Heart right ventricle (tissue), 16 donors: ENCODE measurements at places on chromosomes 16 and 17. TPM values are rescaled to one million over a fixed set of nuclear protein-coding genes. Genes with fewer than 3 reads are reported as not detected.

- H3K27me3 ChIP-seq: no peaks in the 10 kb centered on the region
- DNase-seq: peak; percentile 15
- no peak overlapping the region for H3K4me3 ChIP-seq
- H3K36me3 ChIP-seq: no peaks in the 10 kb centered on the region
- no peaks in the 10 kb centered on the region for H3K4me1 ChIP-seq
Measured at GRCh38 chr16:22926105-22926751, 112.3 kb downstream of the HS3ST2 start.

FAM83G gene
- total RNA-seq: 1.5 TPM

RSPRY1 gene
- 15.9 TPM for total RNA-seq

DNA sequence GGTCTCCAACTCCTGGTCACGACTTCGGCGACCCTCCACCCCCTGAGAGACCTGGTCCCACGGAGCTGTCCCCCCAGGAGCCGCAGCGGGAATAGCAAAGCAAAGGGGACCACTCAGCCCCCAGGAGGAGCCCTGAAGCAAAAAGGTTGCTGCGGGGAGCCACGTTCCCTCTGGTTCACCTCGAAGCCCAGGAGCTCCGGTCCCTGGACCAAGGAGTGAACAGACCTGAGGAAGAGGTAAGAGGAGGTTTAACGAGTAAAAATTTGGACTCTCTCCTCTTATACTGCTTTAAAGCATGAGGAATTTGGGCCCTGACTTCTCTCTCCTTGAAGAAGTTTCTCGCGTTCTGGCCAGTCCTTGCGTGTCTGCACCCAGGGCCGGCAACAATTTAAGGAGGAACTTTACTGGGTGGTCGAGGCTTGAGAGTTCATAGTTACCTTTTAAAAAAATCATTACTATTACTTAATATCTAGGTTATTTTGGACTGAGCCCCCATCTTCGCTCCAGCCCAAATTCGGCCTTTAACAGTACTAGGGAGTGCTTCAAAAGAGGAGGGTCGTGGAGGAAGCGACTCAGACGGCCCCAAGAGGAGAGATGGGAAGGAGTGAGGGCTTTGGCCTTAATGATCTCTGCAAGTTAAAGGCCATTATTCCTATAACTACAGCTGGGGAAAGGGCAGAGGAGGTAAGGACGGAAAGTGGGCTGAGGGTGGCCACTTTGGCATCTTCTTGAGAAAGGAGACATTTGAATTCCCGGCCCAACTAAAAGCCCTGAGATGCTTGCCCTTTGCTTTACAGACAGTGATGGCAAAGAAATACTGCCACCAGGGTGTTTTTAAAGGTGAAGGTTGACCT lies 16.9 kb upstream of the HOXB9 start:
- no peak for DNase-seq
- H3K36me3 ChIP-seq: no peaks in the 10 kb centered on the region
- no peak overlapping the region for H3K4me3 ChIP-seq
- peaks cover 14% of the 10 kb centered on the region for H3K4me1 ChIP-seq
- peaks cover 100% of the 10 kb centered on the region for H3K27me3 ChIP-seq

DNA sequence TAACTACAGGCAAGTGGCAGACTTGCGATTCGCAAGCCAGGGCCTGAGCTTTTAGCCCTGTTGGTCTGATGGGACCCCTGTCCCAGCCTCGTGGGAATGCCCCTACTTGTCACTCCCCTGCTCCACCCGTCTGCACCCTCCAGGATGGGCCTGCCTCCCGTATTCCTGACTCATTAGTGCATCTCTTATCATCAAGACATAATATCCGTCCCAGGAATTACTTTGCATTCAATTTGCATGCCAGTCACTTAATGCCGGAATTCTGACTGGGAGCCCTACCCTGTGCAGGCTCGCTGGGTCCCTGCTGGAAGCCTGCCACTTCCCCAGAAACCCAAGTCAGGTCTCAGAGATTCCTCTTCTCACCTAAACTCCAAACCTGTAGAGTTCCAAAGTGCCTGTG lies 3.3 kb downstream of the PRSS53 start:
- H3K36me3 ChIP-seq: peaks cover 6% of the 10 kb centered on the region
- H3K4me1 ChIP-seq: peaks cover 16% of the 10 kb centered on the region
- H3K27me3 ChIP-seq: no peaks in the 10 kb centered on the region
- no peak overlapping the region for H3K27ac ChIP-seq

GCSH gene
- 53.4 TPM for total RNA-seq

DNA sequence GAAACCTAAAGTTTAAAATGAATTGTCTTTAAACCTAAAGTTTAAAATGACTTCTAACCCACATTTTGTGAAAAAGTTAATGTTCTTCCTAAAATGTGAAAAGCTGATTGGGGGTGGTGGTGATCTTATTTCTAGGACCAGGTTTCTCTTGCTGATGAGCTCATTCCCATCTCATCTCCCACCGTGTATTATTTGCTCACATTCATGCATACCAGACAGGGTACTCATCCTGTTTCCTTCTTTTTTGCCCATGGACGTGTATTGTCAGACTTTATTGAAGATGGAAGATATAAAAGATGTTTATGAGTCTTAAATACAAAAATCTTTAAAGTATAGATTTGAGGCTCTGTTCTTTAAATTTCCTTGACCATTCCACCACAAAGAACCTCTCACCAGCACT lies 70.1 kb upstream of the MPHOSPH6 start:
- DNase-seq: no peak
- no peaks in the 10 kb centered on the region for H3K36me3 ChIP-seq
- H3K4me3 ChIP-seq: no peak overlapping the region
- H3K27ac ChIP-seq: no peak overlapping the region
- no peaks in the 10 kb centered on the region for H3K4me1 ChIP-seq

GRCh38 chr17:4100883-4101756 lies 41.7 kb downstream of the ZZEF1 start:
- H3K4me3 ChIP-seq: no peak overlapping the region
- H3K4me1 ChIP-seq: no peaks in the 10 kb centered on the region
- DNase-seq: peak; percentile 11
- peak overlapping the region; percentile 71 for H3K27ac ChIP-seq
- peaks cover 95% of the 10 kb centered on the region for H3K36me3 ChIP-seq

DNA sequence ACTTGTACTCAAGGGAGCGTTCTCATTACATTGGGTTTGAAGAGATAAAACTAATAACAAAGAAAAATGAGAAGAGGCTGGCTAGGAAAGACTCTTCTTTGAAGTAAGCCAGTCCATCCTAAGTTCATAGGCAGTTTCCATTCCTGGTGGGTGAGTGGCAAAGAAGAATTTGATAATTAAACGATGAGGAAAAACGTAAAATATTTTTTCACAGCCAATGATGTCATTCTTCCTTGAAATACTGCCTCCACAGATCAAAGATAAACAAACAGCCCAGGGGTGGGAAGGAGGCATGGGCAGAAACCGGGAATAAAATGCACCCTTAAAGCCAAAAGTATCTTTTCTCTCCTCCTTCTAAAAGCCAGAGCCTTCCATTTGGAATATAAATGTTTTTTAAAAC lies 346.6 kb downstream of the PMP22 start:
- H3K36me3 ChIP-seq: no peaks in the 10 kb centered on the region
- H3K27ac ChIP-seq: no peak overlapping the region
- DNase-seq: no peak
- H3K27me3 ChIP-seq: no peaks in the 10 kb centered on the region
- H3K4me3 ChIP-seq: no peak overlapping the region
- no peaks in the 10 kb centered on the region for H3K4me1 ChIP-seq

DYNLL2 gene
- 73.4 TPM for total RNA-seq

PERCC1 gene
- not detected for total RNA-seq

KRT20 gene
- not detected for total RNA-seq

DNA sequence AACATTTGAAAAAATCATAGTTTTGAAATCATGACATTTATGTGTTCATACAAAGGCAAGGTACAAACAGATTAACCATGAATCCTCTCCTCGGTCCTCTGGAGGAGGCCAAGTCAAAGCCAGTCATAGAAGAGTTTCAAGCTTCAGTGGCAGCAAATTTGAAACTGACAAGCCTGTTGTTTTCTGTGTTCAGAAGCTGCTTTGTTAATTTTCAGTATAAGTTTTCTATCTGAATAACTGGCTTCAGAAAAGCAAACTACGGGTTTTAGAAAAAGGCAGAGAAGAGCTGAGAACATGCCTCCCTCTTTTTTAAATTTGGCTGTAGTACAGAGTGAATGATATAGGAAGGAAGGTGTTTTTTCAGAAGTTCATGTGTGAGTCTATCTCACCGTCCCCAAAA lies 79.6 kb upstream of the CLEC18B start:
- peak overlapping the region; percentile 61 for H3K27ac ChIP-seq
- no peaks in the 10 kb centered on the region for H3K27me3 ChIP-seq
- peaks cover 2% of the 10 kb centered on the region for H3K36me3 ChIP-seq
- DNase-seq: no peak
- no peak overlapping the region for H3K4me3 ChIP-seq

- no peak for DNase-seq
- no peaks in the 10 kb centered on the region for H3K36me3 ChIP-seq
- H3K4me1 ChIP-seq: peaks cover 52% of the 10 kb centered on the region
Measured at GRCh38 chr17:27572665-27573064, 58.3 kb upstream of the LGALS9 start.

LRRC37A gene
- total RNA-seq: 1.4 TPM

CFAP97D1 gene
- total RNA-seq: 0.07 TPM

GRAPL gene
- 1.7 TPM for total RNA-seq

DNA sequence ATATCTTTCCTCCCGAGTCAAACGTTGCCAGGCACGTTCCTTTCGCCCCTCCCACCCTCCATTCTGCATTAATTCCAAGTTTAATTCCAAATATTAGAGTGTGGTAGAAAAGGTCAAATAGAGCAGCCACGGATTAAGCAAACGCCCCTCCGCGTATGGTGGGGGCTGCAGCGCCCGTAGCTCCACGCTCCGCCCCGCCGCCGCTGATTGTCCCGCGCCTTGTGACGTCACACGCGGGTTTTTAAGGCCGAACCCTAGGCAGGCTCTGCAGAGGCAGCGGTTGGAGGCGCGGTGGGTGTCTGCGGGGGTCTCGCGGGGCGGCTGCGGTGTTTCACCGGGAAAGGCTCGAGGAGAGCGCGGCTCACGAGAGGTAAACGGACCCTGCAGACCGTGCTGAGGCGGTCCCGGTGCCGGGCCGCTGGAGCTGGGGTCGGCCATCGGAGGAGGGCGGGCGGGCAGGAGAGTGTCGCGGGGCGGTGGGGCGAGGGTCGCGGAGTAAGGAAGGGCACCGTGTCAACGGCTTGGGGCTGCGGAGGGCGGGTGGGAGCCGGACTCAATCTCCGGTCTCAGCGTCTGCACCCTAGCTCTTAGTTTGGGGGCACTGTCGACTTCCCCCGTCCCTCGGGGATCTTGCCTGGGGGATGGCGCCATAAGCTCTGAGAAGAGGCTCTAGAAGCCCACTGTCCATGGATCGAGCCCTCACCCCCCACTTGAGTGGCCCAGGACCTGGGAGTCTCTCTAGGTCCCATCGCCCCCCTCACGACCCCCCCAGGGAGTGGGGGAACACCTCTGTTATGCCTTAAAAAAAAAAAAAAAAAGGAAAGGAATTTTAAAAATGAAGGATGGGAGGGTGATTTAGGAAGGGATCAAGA lies at the start of gene ARL4D:
Gene ARL4D (plus strand): TSS at position 270 of the 872 bp plus-strand sequence. CDS start 740 bp downstream, outside the sequence.
- peaks cover 5% of the 10 kb centered on the region for H3K36me3 ChIP-seq
- peak within 1 kb of the TSS; percentile 72 for H3K27ac ChIP-seq
- H3K4me3 ChIP-seq: peak within 1 kb of the TSS; percentile 66
- DNase-seq: peak; percentile 91
- no peaks in the 10 kb centered on the region for H3K27me3 ChIP-seq

ZNF598 gene
- 16.8 TPM for total RNA-seq

DNA sequence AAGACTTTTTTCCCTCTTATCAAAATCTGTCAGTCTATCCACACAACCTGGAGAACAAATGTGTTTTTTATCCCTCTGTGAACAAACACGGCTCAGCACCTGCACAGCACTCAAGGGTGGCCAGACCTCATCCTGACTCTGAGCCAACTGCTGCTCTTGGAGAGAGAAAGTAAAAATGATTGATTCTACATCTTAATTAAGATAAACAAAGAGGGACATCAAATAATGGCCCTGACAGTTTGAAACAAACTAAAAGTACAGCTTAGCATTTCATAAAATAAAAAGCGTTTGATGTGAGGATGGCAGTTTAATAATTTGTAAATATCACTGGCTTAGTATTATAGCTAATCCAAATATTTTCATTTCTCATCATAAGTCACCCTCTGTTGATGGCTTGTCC lies 106.2 kb downstream of the SNX11 start:
- peaks cover 36% of the 10 kb centered on the region for H3K27me3 ChIP-seq
- no peak overlapping the region for H3K27ac ChIP-seq
- DNase-seq: no peak
- H3K4me1 ChIP-seq: no peaks in the 10 kb centered on the region
- no peaks in the 10 kb centered on the region for H3K36me3 ChIP-seq

- peak overlapping the region; percentile 66 for H3K27ac ChIP-seq
- peak; percentile 40 for DNase-seq
- peaks cover 13% of the 10 kb centered on the region for H3K4me1 ChIP-seq
- H3K4me3 ChIP-seq: peak overlapping the region; percentile 21
- H3K36me3 ChIP-seq: no peaks in the 10 kb centered on the region
Measured at GRCh38 chr16:9797306-9797705, 384.9 kb downstream of the GRIN2A start.

GRCh38 chr16:23771642-23772041 lies 16.8 kb downstream of the CHP2 start:
- no peaks in the 10 kb centered on the region for H3K36me3 ChIP-seq
- H3K27me3 ChIP-seq: peaks cover 5% of the 10 kb centered on the region

DNA sequence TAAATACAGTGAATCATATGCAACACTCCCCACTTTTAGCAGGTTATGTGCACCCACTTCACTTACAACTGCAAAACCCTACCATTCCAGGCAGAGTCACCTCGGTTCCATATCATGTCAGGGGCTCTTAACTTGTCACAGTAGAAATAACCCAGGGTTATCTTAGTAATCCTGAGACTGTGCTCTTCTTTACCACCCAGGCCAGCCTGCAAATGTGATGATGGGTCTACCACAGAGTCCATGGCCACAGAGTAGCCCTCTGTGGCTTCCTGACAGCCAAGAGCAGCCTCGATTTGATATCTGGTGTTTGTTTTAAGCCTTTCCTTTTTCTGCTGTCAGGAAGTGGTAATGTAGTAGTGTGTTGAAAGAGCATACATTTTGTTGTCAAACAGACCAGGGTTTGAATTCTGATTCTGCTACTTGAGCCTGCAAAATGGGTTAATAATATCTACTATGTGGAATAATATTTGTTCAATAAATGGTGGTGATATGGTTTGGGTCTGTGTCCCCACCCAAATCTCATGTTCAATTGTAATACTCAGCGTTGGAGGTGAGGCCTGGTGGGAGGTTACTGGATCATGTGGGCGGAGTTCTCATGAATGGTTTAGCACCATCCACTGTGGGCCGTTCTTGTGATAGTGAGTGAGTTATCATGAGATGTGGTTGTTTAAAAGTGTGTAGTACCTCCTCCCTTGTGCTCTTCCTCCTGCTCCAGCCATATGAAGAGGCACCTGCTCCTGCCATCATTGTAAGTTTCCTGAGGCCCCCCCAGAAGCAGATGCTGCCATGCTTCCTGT lies 416.5 kb downstream of the UTP18 start:
- H3K27me3 ChIP-seq: peaks cover 2% of the 10 kb centered on the region
- H3K27ac ChIP-seq: no peak overlapping the region
- DNase-seq: no peak

- no peaks in the 10 kb centered on the region for H3K36me3 ChIP-seq
- no peak for DNase-seq
- H3K27me3 ChIP-seq: peaks cover 4% of the 10 kb centered on the region
- H3K4me3 ChIP-seq: no peak overlapping the region
- H3K4me1 ChIP-seq: peaks cover 20% of the 10 kb centered on the region
- no peak overlapping the region for H3K27ac ChIP-seq
Measured at GRCh38 chr17:63945784-63946439, 13.8 kb upstream of the CD79B start.
